Hepatocyte (in vitro differentiated cells): ENCODE measurements at places on chromosomes 4 and X. TPM values are rescaled to one million over a fixed set of nuclear protein-coding genes. Genes with fewer than 3 reads are reported as not detected.

The ZFP42 gene
- 4.4 and 10.1 TPM in 2 replicates for polyA plus RNA-seq

The GLRA2 gene
- polyA plus RNA-seq = not detected in 2 replicates

The KLHL2 gene
- polyA plus RNA-seq = 7.8 and 8.2 TPM in 2 replicates

The SPANXN3 gene
- polyA plus RNA-seq = 1.3 and 2.8 TPM in 2 replicates

The SSX1 gene
- not detected in 2 replicates for polyA plus RNA-seq

The MTNR1A gene
- polyA plus RNA-seq = 0.16 TPM in 1 of 2 replicates, not detected in the other

The COL4A6 gene
- 4.0 and 6.9 TPM in 2 replicates for polyA plus RNA-seq

The SPATA18 gene
- polyA plus RNA-seq = 2.7 and 2.9 TPM in 2 replicates

The CLIC2 gene
- 0.47 and 0.71 TPM in 2 replicates for polyA plus RNA-seq

The LARP7 gene
- polyA plus RNA-seq = 41.4 and 42.8 TPM in 2 replicates

The ATP2B3 gene
- polyA plus RNA-seq = 0.07 and 0.12 TPM in 2 replicates

The MAGEA9 gene
- not detected in 2 replicates for polyA plus RNA-seq

The TRIM61 gene
- 0.16 TPM in 1 of 2 replicates, not detected in the other for polyA plus RNA-seq

The ARMCX1 gene
- polyA plus RNA-seq = 35.2 and 41.5 TPM in 2 replicates

The GAB3 gene
- 0.21 and 0.50 TPM in 2 replicates for polyA plus RNA-seq

The PI4K2B gene
- polyA plus RNA-seq = 11.8 and 12.6 TPM in 2 replicates

The F11 gene
- polyA plus RNA-seq = 7.1 and 8.1 TPM in 2 replicates
